Coronary artery (tissue), 2 donors: ENCODE measurements at places on chromosomes 16 and 17.

DNA sequence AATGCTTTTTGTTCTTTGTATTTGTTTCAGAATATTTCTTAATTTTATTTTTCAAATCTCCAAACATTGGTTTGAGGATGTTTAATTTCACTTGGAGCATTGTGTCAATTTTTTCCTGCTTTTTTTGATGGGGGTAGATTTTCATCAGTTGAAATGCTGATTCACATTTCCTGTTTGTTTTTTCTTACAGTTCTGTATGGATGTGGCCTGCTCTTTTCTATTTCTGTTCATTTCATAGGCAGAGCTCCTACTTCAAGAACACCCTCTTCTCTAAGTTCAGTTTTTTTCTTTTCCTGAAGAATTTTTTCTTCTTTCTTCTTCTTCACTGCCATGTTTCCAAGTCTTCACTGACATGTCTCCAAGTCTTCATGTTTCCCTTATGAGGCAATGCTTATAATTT is 8.8 kb downstream of the MBTD1 start:
- DNase-seq: no peak

DNA sequence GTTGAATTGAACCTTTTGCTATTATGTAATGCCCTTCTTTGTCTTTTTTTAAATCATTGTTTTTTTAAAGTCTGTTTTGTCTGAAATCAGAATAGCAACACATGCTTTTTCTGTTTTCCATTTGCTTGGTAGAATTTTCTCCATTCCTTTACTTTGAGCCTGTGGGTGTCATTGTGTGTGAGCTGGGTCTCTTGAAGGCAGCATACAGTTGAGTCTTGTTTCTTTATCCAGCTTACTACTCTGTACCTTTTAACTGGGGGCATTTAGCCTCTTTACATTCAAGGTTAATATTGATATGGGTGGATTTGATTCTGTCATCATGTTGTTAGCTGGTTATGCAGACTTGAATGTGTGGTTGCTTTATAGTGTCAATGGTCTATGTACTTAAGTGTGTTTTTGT is 292.0 kb downstream of the MAP2K4 start:
- DNase-seq: no peak

DNA sequence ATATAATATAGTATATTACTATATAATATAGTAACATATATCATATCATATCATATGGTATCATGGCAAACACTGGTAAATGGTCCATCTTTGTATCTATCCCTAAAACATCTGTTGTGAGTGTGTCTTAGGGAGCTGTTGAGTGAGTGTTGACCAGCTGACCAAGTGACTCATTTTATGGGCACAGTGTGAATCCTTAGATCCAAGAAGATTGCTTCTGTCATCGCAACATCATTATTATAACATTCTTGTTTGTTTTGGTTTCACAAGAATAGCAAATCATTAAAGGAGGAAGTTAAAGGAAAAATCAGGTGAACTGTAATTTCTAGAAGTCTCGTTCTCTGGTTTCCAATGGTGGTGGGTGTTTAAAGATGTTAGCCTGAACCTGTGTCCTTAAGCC is 11.7 kb upstream of the MAF start:
- DNase-seq: no peak

DNA sequence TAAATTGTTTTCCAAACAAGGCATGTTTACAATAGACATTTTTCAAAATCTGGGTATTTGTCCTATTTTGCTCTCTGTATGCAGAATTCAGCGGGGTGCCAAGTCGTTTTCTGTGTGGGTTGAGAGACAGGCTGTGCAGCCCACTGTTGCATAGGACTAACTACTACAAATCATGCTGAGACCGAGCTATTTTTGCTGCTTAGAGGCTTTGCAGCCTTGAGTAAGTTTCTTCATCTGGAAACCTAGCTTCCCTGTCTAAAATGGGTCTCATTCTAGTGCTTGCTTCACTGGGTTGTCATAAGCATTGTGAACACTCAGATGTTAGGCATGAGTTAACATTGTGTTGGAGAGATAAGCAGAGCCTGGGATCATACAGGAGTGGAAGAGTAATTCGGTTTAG is 1.3 kb downstream of the PRPSAP2 start:
- DNase-seq: peak; percentile 63

DNA sequence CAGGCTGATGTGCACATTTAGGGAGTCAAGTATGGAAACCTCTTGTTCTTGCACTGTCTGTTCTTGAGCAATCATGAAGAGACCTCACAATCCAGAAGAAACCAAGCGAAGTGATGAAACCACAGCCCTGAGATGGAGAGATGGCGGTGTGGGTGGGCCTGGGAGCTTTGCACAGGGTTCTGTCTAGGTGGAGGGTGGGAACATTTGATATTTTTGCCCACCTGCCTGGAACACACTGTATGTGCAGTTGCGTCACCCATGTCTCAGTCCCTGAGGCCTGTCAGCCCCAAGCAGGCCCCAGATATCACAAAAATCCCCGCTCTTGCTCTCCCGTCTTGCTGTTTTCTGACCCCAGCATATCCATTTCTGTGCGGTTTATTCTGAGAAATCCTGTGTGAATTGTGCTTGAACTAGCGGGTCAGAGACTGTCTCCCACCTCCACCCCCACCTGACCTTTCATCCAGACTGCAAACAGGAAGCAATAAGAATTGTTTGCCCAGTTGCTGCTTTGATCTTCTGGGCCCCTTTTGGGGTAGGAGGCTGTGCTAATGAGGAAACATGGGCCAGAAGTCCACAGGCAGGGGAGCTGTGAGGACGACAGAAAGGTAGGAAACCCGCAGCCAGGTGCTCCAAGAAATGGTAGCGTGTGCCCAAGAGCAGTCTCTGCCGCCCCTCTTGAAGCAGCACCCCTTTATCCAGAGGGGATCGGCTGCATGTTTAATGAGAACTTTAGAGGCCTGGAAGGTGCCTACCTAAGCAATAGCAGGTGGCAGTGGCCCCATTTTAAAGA is 183.8 kb downstream of the CCDC182 start:
- DNase-seq: no peak

DNA sequence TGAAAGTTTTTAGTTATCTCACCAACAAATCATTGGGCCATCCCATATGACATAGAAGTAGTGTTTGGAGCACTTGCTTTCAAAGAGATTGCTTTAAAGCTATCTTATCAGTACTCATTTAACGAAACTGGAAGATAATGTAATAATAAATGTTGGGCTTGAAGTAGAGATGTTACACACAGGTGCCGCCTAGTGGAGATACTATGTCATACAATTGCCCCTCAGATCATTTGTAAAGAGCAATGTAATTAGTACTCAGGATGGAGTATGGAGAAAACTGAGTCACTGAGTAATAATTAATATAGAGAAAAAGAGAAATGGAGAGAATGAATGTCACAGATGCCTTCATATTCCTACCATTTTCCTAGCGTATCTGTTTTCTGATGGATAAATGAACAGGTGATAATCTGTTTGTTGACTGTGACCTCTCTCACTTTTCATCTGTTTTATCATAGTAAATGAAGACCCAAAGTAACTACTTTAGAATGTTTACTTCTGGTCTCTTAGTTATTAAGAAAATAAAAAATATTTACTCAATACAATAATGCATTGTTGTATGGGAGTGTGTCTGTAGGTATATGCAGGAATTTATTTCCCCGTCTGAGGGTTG is 80.4 kb downstream of the EFCAB5 start:
- DNase-seq: no peak

DNA sequence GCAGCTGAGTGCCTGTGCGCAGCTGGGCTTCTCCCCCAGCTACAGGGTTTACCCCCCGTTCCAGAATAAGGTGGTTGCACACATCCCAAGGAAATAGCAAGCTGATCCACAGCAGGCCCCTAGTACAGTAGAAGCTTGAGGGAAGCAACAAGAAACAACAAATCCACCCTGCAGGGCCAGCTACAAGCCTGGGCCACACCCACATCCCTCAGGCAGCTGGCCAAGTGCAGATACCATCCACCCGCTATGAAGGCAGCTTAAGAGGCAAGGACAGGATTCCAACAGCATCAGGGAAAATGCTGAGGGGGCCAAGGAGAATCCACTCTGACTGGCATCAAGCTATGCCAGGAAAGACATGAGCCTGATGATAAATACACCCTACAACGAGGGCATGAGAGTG is 66.9 kb upstream of the RCVRN start:
- DNase-seq: no peak
